ENCODE measurements at places on chromosomes 16 and 17. TPM values are rescaled to one million over a fixed set of nuclear protein-coding genes. Genes with fewer than 3 reads are reported as not detected.

Gene NPW
- total RNA-seq: 0.38 TPM

Gene BEAN1
- total RNA-seq: 0.72 TPM

DNA sequence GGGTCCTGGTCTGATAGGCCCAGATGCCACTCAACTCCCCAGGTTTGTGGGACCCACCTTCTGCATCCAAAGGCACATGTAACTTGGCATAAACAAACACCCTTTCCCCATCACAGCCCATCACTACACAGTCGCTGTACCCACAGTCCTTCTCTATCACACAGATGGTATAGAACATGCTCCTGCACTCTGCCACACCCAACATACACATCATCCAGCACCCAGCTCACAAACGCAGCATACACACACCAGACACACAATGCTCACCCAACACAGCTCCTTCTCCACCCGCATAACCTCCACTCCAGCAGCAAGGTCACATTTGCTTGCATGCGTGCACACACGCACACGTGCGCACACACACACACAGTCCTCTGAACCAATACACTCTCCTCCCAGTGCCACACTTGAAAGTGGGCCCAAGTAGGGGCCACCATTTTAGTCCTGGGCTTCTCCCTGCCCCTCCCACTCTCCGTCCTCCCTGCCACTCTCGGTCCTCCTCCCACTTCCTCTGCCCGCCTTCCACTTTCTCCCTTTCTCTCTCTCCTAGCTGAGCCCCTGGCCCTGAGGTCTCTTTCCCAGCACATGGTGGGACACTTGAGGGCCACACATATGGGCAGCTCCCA is 8.5 kb upstream of the TMEM92 start:
- DNase-seq: no peak

GRCh38 chr17:57782062-57782490 is 37.0 kb upstream of the CCDC182 start:
- no peak for DNase-seq

GRCh38 chr16:23509782-23510163 is 521 bp downstream of the GGA2 start:
- no peak for DNase-seq

Gene SYNGR2
- 142 TPM for total RNA-seq

Gene SPATA22
- total RNA-seq: 1.6 TPM

Gene LRRC36
- total RNA-seq: not detected

DNA sequence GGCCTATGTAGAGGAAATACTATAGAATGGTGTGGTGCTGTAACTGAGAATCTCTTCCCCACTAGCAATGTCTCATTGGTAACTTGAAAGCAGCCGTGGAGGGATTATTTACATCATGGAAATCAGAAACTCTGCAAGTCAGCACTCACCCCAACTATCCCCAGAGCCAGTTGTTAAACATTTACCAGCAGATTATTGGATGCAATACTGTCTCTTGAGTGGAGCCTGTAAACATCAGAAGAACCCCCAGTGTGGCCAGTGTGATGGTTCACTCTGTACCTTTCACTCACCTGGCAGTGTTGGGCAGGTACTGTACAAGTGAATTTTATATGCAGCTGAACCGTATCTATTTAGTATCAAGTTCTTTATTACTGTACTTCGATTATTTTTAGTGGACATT is 299.8 kb upstream of the SALL1 start:
- DNase-seq: no peak

GRCh38 chr17:57675427-57676387 is 69.4 kb downstream of the CCDC182 start:
- peak; percentile 77 for DNase-seq

Gene CTF1
- total RNA-seq: 3.0 TPM

GRCh38 chr17:49513044-49513395 is 17.9 kb downstream of the NGFR start:
- no peak for DNase-seq

Gene BMERB1
- total RNA-seq: 7.4 TPM

GRCh38 chr16:19169082-19169639 is 1.1 kb downstream of the SYT17 start:
- DNase-seq: no peak

Gene OR1A1
- total RNA-seq: not detected

Gene HSD11B2
- total RNA-seq: 121 TPM

GRCh38 chr16:81190667-81191066 is 47.8 kb upstream of the BCO1 start:
- DNase-seq: no peak
